ENCODE measurements at places on chromosomes 2 and 18. TPM values are rescaled to one million over a fixed set of nuclear protein-coding genes. Genes with fewer than 3 reads are reported as not detected.
A peak's percentile ranks its signal among the peaks of the same experiment; 100 is the strongest.

Gene ALKAL2
- 4.1 TPM for polyA plus RNA-seq

Gene ASAP2
- 0.06 TPM for polyA plus RNA-seq

Gene CXCR1
- 64.7 TPM for polyA plus RNA-seq

GRCh38 chr2:10537522-10538199, 89.5 kb upstream of the ODC1 start:
- H3K4me3 ChIP-seq: peak overlapping the region; percentile 48
- no peak overlapping the region for H3K27ac ChIP-seq
- peaks cover 14% of the 10 kb centered on the region for H3K27me3 ChIP-seq

GRCh38 chr2:157359628-157360027, 34.0 kb upstream of the ERMN start:
- H3K27ac ChIP-seq: no peak overlapping the region
- peaks cover 21% of the 10 kb centered on the region for H3K4me1 ChIP-seq
- peaks cover 7% of the 10 kb centered on the region for H3K36me3 ChIP-seq
- DNase-seq: no peak
- no peak overlapping the region for H3K4me3 ChIP-seq

GRCh38 chr2:145638675-145639074, 1118.8 kb upstream of the ZEB2 start:
- DNase-seq: no peak
- H3K27ac ChIP-seq: no peak overlapping the region
- peaks cover 4% of the 10 kb centered on the region for H3K27me3 ChIP-seq
- no peak overlapping the region for H3K4me3 ChIP-seq
- H3K36me3 ChIP-seq: no peaks in the 10 kb centered on the region
- no peaks in the 10 kb centered on the region for H3K4me1 ChIP-seq

- H3K27me3 ChIP-seq: peaks cover 2% of the 10 kb centered on the region
- H3K36me3 ChIP-seq: no peaks in the 10 kb centered on the region
- H3K27ac ChIP-seq: no peak overlapping the region
- no peak overlapping the region for H3K4me3 ChIP-seq
Observed at GRCh38 chr2:65576861-65577601, 144.6 kb upstream of the SPRED2 start.

Gene CRYGD
- polyA plus RNA-seq: not detected

DNA sequence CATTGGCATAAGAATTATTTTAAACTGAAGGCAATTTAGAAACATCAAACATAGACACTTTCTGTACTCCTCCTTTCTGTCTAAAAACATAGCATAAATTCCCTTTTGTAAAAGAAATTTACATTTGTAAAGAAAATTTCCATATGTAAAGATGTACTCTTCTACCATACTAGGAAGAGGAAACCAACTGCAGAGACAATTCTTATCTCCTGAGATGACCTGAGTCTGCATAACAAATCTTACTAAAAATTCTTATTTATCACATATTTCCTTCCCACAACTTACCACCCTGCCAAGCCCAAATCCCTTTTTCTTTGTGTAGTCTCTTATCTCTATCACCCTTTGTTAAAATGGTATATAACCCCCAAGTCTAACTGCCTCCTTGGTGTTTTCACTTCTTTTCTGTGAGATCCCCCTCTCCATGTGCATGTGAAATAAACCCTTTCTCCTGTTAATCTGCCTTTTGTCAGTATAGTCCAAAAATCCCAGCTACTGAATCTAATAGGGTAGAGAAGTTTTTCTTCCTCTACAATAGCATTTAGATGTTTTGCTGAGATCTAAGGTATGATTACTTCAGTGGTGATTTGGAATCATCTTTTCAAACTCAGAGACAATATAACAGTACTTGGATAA, 81.0 kb downstream of the CHN1 start:
- no peak overlapping the region for H3K27ac ChIP-seq
- DNase-seq: no peak
- H3K4me3 ChIP-seq: no peak overlapping the region

- H3K4me3 ChIP-seq: no peak overlapping the region
- no peak for DNase-seq
- H3K27ac ChIP-seq: no peak overlapping the region
- peaks cover 33% of the 10 kb centered on the region for H3K4me1 ChIP-seq
Observed at GRCh38 chr2:49845671-49846070, 691.4 kb upstream of the FSHR start.

Gene RGPD4
- not detected for polyA plus RNA-seq

- no peak overlapping the region for H3K27ac ChIP-seq
- H3K4me3 ChIP-seq: no peak overlapping the region
- no peaks in the 10 kb centered on the region for H3K4me1 ChIP-seq
- peaks cover 10% of the 10 kb centered on the region for H3K36me3 ChIP-seq
- no peak for DNase-seq
- peaks cover 2% of the 10 kb centered on the region for H3K27me3 ChIP-seq
Observed at GRCh38 chr2:99450199-99450598, 39.6 kb downstream of the REV1 start.

GRCh38 chr2:6960659-6961058, 43.4 kb downstream of the RNF144A start:
- no peaks in the 10 kb centered on the region for H3K27me3 ChIP-seq
- DNase-seq: no peak
- H3K4me1 ChIP-seq: peaks cover 59% of the 10 kb centered on the region
- no peak overlapping the region for H3K27ac ChIP-seq
- H3K4me3 ChIP-seq: no peak overlapping the region

GRCh38 chr2:236974752-236975151, 110.9 kb upstream of the COPS8 start:
- peaks cover 2% of the 10 kb centered on the region for H3K27me3 ChIP-seq
- no peak overlapping the region for H3K4me3 ChIP-seq
- H3K36me3 ChIP-seq: no peaks in the 10 kb centered on the region
- no peak for DNase-seq

DNA sequence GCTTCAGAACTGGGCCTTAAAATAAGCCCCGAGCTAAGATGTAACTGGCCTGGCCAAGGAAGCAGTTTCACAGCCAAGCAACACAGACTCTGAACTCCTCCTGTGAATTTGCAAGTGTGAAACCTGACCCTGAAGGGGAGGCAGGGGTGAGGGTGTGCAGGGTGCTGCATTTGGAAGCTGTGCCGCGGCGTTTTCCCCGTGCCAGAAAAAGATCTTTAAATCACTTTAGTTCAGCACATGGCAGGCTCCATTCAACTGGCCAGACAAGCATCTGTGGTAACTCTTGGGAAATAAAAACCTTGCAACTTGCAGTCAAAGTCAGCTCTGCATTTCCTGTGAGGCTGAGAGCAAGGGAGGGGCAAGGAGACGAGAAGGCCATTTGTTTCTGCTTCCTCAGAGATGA, 209.3 kb upstream of the SOX11 start:
- H3K36me3 ChIP-seq: no peaks in the 10 kb centered on the region
- no peak overlapping the region for H3K27ac ChIP-seq
- H3K4me3 ChIP-seq: no peak overlapping the region
- DNase-seq: no peak
- no peaks in the 10 kb centered on the region for H3K4me1 ChIP-seq

Gene NLRC4
- not detected for polyA plus RNA-seq

DNA sequence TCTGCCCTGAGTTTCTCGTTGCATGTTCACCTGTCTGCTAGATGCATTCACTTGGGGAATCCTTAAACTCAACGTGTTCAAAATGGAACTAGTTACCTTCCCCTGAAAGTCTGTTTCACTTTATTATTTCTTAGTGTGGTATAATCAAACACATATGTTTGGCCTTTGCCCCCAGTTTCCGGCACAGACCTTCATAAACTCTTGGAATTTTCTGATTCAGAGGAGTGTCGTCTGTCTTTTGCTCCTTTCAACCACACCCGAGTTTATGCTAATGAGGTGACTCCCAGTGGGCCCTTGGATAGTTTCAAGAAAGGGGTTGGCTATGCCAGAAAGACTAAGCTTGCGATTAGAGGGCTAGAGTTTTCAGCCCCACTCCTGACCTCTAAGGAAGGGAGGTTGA, 198.9 kb downstream of the CDCA7 start:
- no peak overlapping the region for H3K4me3 ChIP-seq
- H3K27ac ChIP-seq: no peak overlapping the region
- H3K27me3 ChIP-seq: peaks cover 7% of the 10 kb centered on the region
- no peaks in the 10 kb centered on the region for H3K36me3 ChIP-seq

Gene IRS1
- polyA plus RNA-seq: 0.03 TPM

Gene MFSD2B
- polyA plus RNA-seq: not detected

GRCh38 chr18:61583548-61583947, 250.3 kb downstream of the CDH20 start:
- H3K27me3 ChIP-seq: peaks cover 9% of the 10 kb centered on the region
- no peaks in the 10 kb centered on the region for H3K36me3 ChIP-seq
- H3K4me3 ChIP-seq: no peak overlapping the region
- peak overlapping the region; percentile 73 for H3K27ac ChIP-seq
